ENCODE measurements at places on chromosomes 4 and X.

- DNase-seq: no peak
These were observed 588.2 kb upstream of the ADGRL3 start for GRCh38 chr4:60611762-60612496.

- DNase-seq: no peak
These were observed 31.5 kb downstream of the WWC2 start for GRCh38 chr4:183130328-183131155.

GRCh38 chr4:176664964-176665363, 127.8 kb downstream of the VEGFC start:
- no peak for DNase-seq

DNA sequence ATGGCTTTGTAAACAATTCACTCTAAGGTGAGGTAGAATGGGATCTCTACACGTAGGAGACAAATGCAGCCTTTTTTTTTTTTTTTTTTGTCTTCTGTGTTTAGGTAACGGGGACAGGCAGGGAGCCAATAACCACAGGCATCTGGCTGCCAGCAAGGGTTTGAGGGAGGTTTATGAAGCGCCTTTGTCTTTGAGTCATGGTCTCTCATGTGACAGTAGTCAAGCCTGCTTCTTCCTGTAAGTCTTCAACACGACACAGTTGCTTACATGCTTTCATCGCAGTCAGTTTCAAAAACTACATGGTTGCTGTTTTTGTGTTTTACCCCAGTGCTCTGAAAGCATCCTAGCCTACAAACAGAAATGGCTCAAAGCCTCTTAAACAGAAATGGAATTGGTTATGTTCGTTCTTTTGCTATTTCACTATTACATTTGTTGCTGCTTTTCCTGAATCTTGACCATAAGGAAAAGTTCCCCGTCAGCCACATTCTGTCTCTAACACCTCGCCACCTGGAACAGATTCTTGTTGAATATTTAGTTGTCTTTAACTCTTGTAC, 127.8 kb upstream of the METTL14 start:
- DNase-seq: no peak

DNA sequence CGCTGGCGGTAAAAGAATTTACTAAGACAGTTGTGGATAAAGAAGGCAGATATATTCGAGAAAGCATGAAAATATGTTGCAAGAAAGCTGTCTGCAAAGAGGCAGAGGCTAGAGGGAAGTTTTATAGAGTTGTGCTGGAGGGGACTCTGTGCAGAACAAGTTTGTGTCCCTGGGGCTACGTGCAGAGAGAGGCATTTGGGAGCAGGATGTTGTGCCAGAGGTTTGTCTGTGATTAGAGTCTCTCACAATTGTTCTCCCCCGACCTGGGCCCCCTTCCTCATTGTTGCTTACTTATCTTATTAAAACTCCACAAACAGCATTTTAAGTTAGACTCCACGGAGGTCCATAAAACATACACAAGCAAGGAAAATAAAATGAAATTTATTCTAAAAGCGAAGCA, 831.3 kb downstream of the NLGN4X start:
- DNase-seq: no peak

GRCh38 chrX:1516596-1517104, 20.3 kb downstream of the P2RY8 start:
- DNase-seq: no peak

DNA sequence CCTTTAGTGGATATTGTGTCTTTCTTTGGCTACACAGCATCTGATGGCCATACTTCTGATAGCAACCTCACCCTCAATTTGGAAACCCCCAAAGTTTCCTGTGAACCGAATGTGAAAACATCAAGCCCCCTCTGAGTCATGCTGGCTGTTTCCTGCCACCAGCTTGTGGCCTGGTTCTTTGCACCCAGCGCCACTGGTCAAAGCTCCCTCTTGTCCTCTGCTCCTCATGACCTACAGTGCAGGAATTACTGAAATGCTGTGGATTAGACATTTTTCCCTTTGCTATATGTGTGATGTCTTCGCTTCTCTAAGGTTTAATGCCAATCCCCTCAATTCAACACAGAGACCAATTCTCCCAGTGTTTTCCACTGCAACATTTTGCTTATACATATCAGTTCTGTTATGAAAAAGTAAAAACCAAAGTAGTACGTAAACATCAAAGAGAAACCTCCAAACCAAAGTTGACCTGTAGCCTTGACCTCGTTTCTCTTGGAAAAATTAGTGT, 224.0 kb upstream of the TENM3 start:
- no peak for DNase-seq

GRCh38 chr4:173171987-173172386, 3.4 kb downstream of the GALNT7 start:
- no peak for DNase-seq

- DNase-seq: no peak
These were observed 2.7 kb upstream of the XKRX start for GRCh38 chrX:100931218-100931924.

GRCh38 chr4:101419336-101420135, 72.2 kb upstream of the PPP3CA start:
- DNase-seq: no peak

- DNase-seq: no peak
These were observed 69.5 kb upstream of the GABRA3 start for GRCh38 chrX:152520653-152521052.

DNA sequence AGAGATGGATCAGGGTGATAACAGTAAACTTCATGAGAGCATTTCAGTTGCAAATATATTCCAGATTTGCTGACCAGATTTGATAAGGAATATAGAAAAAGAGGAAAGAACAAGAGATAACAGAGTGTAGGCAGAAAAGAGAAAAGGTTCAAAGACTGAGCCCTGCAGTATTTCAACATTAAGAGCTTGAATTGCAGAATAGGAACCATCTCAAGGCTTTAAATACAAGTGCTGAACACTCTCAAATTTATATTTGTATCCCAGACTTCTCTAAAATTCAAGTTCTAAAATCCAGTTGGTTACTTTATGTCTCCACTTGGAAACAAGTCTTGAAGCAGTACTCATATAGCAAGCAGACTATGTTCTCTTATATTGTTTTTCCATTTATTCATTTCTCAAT, 9.7 kb upstream of the MYOZ2 start:
- DNase-seq: no peak

GRCh38 chrX:136495043-136495442, 2.3 kb upstream of the HTATSF1 start:
- DNase-seq: no peak

GRCh38 chrX:136016881-136017280, 31.6 kb downstream of the SLC9A6 start:
- no peak for DNase-seq

DNA sequence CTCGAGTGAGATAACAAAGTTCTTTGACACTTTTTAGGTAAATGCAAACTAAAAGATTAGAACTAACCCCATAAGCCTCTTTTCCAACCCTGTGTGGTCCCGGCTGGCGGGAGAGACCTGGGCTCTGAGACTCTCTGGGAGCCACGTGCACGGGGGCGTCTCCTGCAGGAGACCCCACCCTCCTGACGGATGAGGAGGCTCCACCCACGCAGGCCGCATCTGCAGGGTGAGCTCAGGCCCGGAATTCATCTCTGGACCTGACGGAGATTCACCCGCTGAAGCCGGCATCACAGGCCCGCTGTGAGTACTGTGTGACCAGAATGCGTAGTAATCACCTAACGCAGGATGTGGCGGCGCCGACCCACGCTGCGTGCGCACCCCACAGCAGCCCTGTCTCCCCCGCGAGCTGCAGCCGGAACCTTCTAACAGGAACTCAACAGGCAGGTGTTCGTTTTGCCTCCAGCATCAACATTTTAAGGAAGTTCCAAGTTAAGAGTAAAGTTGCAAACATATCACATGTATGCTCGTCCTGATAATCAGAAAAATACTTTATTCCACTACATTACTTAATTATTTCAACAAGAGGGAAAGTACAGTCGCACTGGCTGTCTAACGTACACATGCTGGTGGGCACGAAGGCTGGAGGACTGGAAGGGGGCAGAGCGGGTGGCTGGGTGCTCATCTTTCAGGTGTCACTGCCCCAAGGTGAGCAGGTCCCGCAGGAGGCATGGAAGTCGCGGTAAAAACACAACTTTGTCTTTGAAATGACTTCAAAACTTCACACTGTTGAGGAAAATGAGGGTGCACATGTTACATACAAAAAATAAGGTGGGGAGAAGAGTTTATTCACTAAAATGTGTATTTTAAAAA, 44.5 kb downstream of the FGFRL1 start:
- peak; percentile 87 for DNase-seq

DNA sequence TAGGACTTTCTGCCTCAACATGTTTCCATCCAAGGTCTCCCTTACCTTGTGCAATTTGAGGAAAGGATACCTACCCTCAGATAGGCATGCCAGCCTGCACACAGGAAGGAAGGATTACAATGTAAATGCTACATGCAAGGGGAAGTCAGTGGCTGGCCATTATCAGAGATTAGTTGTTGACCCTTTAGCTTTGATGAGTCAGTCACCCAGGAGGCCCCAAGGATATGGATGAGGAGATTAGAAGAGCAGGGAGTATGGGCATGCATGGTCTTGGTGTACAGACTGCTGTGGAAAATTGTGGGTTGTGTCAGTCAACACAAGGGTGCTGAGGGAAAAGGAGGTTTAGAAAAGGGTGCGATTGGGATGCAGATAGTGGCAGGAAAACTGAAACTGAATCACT, 92.0 kb downstream of the GUCY2F start:
- no peak for DNase-seq

- DNase-seq: no peak
These were observed 146.7 kb downstream of the COL25A1 start for GRCh38 chr4:109155682-109156283.

GRCh38 chr4:107854356-107855022, 29.8 kb downstream of the SGMS2 start:
- no peak for DNase-seq

DNA sequence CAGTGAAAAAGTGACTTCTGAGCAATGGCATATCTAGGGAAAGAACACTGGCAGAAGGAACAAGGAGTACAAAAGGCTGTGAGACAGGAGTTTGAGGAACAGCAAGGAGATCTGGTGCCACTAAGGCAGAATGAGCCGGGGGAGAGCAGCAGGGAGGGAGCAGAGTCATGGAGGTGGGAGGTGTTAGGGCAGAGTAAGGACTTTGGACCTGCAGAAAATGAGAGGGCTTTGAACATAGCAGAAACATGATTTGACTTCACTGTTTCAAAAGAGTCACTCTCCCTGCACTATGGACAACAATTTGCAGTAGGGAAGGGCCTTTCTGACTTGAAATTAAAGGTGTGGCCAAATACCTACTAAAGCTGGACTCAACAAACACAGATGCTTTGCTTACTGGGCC, 356.2 kb downstream of the ADGRL3 start:
- no peak for DNase-seq

- no peak for DNase-seq
These were observed 22.2 kb downstream of the PHKA2 start for GRCh38 chrX:18961686-18962085.

DNA sequence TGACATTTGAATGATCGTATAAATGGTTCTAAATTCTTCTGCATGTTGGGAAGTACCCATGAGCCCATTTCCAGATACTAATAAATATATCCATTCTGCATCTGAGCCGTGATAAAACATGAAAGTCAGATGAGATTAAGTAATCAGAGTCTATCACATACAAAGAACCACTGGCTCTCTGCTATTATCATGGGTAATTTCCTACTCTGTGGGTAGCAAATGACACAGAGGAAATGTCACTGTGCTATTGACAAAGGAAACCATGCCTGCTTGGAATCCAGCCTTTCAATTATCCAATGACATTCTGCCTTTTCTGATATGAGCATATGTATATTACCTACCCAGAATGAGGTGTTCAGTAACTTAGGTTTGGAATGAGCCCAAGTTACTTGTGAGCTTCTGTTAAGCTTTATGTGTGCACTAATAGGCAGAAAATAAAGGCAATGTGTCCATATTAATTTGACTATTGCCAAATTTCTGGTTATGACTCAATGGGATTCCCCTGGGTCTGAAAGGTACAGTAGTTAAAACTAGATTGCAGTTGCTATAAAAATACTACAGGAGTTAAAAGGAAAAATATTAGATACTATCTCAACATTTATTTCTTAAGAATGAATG, 238.7 kb upstream of the KCNIP4 start:
- no peak for DNase-seq

DNA sequence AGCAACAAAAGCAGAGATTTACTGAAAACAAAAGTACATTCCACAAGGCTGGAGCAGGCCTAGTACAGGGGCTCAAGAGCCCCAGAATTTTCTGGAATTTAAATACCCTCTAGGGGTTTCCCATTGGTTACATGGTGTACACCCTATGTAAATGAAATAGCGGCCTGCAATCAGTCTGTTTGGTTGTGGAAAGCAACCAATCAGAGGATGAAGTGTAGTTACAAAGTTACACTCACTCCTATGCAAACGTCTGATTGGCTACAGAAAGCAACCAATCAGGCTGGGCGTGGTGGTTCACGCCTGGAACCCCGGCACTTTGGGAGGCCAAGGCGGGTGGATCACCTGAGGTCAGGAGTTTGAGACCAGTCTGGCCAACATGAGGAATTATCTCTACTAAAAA, 13.8 kb upstream of the TXLNG start:
- no peak for DNase-seq

DNA sequence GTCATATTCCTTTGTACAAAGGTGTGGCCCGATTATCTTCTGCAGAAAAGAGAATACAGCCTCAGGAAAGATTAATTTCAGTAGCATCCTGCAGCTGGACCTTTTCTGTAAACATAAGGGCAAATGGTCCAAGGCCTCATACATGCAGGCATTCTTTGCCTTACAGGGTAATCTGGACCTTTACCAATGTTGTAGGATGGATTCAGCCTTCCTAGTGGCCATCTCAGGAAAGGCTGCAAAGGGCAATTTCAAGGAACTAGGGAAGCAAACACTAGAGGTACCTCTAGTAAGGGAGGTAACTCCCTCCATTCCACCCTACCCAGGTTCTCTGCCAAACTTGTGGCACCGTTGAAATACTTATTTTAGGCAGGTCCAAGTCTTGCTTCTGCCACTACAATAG, 43.0 kb downstream of the UGT2B28 start:
- no peak for DNase-seq

- no peak for DNase-seq
These were observed 37.0 kb upstream of the CT83 start for GRCh38 chrX:116499780-116500179.

- DNase-seq: no peak
These were observed 266.6 kb downstream of the MID1IP1 start for GRCh38 chrX:39067866-39068265.

- DNase-seq: no peak
These were observed 1969.3 kb downstream of the PCDH7 start for GRCh38 chr4:32689518-32689917.

- no peak for DNase-seq
These were observed 105.8 kb downstream of the FAT4 start for GRCh38 chr4:125420526-125420925.
